NCI-H1048 (cell line): ENCODE measurements at places on chromosomes 11 and 22.

- no peak for DNase-seq
Measured at GRCh38 chr22:31748490-31748889, 1.4 kb downstream of the PRR14L start.

- no peak for DNase-seq
Measured at GRCh38 chr11:76292583-76293188, 86.4 kb upstream of the WNT11 start.

DNA sequence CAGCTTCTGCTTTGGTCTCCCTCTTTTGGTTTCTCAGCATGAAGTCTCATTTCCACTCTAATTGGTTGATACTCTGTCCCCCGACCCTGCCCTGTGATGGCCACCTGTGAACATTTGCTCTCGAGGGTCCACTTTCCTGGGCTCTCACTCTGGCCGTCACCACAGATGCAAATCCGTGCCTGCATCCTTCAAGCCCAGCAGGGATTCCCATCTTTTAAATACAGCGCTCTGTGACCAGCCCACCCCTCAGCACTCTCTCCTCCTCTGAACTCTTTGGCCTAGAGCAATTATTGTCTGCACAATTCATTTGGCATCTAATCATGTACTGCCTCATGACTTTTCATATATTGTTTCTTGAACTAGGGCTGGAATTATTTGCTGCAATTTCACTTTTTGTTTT lies 26.0 kb downstream of the PKNOX2 start:
- DNase-seq = no peak

DNA sequence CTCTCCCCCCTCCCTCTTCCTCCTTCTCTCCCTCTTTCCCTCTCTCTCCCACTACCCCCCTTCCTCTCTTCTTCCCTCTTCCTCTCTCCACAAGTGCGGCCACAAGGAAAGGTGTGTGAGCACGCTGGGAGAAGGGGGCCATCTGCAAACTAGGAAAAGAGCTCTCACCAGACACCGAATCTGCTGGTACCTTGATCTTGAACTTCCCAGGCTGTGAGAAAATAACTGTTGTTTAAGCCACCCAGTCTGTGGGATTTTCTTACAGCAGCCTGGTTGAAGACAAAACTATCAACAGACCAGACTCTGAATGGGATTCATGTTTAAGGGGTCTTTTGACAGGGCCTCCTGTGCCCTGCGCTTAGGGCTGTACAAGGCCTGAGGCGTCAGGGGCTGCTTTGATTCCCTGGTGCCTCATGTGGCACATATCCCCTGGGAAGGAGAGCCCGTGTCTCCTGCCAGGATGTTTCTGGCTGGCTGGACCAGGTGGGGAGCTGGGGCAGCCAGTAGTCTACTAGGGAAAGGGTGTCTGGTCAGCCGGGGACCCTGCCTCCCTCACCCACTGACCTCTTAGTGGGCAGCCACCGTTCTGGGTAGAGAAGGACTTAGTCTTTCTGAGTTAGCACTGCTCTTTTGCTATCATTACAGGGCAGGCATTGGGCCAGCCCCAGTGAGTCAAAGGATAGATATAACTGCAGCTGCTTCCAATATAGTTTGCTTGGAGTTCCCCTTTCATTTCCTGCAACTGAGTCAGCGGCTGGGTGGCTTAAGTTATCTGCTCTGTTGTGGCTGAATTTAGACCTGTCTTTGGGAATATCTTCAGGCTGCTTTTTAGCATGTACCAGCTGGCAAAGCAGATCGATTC lies 6.2 kb downstream of the PANX1 start:
- no peak for DNase-seq

DNA sequence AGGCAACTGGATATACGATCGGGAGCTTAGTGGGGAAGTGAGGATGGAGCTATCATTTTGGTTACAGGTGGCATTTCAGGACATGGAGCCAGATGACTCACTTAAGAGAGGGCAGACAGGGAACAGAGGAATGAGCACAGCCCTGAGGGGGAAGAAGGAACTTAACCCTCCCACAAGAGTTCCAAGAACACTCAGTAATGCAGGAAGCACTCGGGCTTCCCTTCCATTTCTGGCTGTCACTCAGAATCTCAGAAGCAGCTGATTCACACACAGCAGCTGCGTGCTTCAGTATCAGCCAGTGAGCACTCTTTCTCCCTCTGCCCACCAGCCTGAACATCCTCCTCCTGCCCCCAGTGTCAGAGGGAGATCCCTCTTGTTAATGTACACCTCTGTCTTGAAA lies 34.8 kb downstream of the EFCAB6 start:
- DNase-seq = no peak

DNA sequence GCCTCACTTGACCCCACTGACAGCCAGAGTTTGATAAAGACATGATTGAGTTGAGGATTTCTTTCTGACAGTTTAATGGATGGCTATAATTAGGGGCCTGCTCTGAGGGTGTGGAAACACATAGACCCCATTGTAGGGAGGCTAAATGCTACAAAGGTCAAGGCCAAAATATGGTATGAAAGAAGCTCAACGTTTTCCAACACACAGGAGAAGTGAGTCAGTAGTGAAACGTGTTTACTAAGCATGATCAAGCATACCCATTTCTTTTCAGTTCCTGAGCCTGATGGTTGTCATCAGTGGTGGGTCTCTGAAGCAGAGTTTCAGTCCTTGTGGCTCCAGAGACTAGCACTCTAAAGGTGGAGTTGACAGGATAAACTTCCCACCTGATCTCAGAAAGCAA lies 69.7 kb downstream of the SNX19 start:
- DNase-seq = no peak

DNA sequence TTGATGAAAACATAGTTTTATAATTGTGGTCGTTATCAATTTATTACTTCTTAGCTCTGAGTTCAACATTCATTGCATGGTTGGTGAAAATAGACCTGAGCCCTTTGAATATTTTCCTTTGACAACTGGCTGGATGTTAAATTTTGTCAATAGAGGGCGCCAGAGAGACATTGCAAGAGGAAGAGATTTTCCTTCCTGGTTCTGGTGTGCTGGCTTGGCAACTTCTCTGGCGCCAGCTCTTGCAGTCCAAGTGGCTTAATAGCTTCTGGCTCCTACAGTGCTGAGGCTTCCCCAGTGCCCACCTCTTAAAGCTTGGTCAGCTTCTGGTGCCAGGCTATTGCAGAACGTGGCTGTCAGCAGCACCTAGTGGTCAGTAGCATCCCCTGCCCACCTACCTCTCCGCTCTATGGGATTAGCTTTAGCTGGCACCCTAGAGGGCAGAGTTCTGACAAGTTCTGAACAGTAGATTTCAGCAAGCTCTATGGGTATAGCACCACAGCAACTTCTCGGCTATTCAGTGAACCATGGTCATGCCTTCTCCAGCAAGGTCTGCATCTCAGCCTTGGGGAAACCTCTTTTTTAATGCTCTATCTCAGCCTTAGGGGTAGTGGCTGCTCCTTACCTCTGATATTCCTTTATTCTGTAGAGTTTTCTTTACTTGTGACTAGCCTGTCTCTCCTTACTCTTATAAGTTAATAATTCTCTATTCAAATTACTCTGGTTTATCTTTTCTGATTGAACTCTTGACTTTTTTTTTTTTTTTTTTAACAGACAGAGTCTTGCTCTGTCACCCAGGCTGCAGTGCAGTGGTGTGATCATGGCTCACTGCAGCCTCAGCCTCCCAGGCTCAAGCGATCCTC lies 59.4 kb downstream of the ACER3 start:
- peak; percentile 66 for DNase-seq

DNA sequence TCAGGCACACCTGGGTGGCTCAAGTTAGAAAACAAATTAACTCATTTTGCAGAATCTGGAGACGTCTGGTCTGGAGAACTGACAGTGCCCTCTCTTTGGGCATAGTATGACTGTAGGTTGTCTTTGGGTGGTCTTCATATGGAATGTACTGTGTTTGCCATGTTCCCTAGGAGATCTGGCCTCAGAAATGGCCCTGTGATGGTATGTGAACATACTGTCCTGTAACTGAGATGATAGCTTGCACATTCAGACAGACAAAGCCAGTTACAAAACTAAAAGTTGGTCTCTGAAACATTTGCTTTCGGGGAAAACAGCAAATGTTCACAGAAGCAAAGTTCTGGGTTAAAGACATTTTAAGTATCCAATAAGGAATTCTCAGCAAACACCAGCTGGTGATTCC lies 29.7 kb downstream of the CD44 start:
- no peak for DNase-seq

DNA sequence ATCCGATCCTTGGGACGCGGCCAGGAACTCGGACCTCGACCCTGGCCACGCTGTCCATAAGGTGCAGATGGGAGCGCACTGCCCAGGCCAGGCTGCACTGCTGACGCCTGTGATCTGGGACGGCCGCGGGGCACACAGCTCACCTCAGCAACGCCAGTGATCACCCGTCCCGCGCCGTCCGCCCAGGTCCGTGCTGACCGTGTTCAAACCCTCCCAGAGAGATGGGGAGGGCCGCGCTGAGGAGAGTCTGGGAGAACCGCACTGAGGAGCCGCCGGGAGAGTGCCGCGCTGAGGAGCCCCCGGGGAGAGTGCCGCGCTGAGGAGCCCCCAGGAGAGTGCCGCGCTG lies 636 bp downstream of the KCNQ1OT1 start:
- DNase-seq = no peak

DNA sequence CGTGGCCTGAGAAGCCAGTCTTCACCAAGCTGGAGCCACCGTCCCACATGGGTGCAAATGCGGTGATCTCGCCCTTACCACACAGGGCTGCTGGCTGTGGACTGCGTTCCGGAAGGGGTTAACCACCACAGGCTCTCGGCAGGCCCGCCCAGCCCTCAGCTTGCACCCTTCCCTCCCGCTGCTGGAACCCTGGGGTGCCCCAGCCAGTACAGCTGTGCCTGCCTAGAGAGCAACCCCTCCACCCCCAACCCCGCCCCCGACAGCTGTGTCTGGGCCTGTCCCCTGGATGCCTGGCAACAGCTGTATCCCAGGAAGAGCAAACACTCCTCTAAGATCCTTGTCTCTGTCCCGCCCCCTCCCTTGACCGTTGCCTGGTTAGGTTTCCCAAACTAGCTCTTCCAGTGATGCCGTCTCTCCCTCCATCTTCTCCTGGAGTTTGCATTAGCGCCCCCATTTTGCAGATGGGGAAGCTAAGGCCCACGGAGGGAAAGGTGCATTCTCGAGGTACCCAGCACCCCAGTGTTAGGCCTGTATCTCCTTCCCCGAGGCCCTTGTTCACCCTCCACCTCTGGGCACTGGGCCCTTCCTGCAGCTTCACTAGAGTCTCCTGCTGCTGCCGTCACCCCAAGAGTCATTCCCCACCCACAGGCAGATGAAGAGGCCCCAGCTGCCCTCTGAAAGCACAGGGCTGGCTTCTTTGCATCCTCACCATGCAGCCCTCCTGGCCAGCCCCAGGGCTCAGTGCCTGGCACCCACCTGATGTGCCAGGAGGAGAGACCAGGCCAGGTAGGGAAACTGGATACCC lies 12.6 kb upstream of the COX8A start:
- no peak for DNase-seq

GRCh38 chr11:64885367-64886286 lies 7.2 kb upstream of the EHD1 start:
- DNase-seq = no peak

DNA sequence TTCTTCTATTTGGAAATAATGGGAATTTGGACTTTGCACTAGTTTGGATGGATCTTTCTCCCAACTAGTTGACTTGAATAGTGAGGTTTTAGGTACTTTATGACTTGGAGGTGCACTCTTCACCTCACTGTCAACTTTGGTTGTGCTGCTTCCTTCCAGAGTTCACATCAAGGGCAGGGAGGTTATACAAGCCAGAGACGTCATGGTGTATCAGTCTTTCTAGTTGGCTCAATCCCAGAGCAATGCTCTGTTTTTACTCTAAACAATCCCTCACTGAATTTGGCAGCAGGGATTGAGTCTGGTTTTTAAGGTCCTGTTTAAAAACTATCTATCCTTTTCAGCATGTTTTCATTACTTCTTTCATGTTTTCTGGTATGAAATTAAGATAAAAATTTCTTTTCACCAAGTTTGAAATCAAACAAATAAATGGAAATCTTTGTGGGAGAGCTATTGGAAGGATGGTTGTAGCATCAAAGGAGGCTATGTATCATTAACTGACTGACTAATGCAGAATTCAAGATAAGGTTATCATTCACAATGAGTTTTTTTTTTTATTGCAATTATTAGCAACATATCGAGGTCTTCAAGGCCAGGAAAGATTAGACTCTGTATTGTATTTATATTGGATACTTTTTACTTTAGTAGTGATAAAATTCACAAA lies 28.0 kb upstream of the ZBED5 start:
- DNase-seq = no peak

DNA sequence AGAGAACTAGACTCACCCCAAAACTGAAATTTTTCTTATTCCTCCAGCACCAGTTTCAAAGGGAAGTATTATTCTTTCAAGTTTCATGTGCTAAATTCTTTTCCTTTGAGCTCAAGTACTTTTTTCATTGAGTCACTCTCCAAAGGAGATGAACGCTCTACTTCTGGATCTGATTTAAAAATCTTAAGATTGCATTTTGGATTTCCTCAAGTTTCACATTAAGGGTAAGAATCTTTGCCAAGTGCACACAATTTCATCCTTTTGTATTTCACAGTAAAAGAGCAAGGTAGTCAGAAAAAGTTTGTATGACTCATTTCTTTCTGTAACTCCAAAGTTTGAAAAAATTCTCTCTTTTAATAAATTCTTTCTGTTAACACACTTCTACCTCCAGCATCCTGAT lies 435.5 kb downstream of the RAB38 start:
- no peak for DNase-seq

DNA sequence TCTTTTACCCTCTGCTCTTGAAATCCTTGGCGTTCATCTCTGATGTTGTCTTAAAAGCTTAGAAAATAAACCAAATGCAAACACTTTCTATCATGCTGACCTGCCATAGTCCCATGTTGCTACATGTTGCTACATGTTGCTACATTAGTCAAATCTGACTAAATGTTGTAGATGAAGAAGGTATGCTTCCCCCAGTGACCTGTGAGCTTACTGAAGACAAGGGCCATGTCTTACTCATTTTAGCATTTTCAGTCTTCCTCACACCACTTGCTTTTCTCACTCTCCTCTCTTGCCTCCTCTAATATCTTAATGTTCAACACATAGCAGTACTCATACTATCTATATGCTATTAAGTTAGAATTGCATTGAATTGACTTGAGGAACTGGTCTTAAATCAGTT lies 346.4 kb upstream of the MTNR1B start:
- DNase-seq = no peak

GRCh38 chr22:22143448-22143847 lies 101.1 kb upstream of the VPREB1 start:
- no peak for DNase-seq

- DNase-seq = no peak
Measured at GRCh38 chr11:67484847-67485311, 2.1 kb downstream of the AIP start.

GRCh38 chr11:27085111-27085510 lies 44.5 kb downstream of the BBOX1 start:
- no peak for DNase-seq

DNA sequence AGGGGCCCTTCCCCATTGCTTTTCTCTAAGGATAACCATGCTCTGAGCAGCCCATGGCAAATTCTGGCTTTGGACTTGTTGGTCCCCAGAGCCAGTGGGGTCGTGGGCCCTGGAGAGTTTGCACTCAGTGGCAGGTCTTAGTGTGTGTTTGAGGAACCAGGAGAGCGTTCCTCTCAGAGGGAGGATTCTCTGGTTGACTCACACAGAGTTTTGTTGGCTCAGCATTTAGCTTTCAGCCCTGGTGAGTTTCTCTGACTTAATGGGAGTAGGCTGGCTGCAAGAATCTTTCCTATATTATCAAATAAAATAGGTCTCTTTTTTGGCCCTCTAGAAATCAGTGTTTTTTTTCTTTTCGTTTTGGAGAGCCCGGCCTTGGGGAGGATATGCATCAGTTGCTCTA lies 20.9 kb downstream of the ST14 start:
- DNase-seq = no peak

- DNase-seq = no peak
Measured at GRCh38 chr11:47923667-47924066, 56.7 kb upstream of the PTPRJ start.
